ENCODE measurements at places on chromosomes 13 and 19.

GRCh38 chr19:35692010-35692409, 12.3 kb upstream of the ZBTB32 start:
- DNase-seq = no peak

GRCh38 chr19:1606138-1606651, 933 bp upstream of the UQCR11 start:
- DNase-seq = no peak

- no peak for DNase-seq
Measured at GRCh38 chr19:42114412-42114811, 17.8 kb downstream of the POU2F2 start.

- DNase-seq = no peak
Measured at GRCh38 chr13:31138515-31138914, 23.2 kb downstream of the HSPH1 start.

- DNase-seq = peak; percentile 44
Measured at GRCh38 chr13:21435687-21436151, 23.4 kb downstream of the ZDHHC20 start.

GRCh38 chr19:30047432-30047831, 105.4 kb downstream of the URI1 start:
- no peak for DNase-seq

DNA sequence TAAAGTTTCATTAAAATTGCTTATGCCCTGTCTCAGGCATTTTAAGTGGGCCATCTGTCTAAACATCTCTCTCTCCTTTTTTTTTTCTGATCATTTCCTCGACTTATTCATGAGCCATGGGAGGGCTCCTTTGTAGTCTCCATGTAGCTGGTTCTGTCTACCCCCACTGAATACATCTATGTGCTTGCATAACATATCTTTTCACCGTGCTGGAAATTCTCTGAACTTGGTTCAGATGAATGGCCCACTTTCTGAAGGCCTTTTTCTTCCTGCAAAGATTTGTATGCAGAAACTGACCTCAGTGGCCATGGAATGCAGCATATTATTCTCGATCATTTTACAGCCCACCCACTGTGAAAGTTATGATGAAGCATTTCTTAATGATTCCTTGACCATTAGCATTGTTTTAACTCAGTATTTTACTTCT, 225.3 kb downstream of the GGACT start:
- DNase-seq = no peak

DNA sequence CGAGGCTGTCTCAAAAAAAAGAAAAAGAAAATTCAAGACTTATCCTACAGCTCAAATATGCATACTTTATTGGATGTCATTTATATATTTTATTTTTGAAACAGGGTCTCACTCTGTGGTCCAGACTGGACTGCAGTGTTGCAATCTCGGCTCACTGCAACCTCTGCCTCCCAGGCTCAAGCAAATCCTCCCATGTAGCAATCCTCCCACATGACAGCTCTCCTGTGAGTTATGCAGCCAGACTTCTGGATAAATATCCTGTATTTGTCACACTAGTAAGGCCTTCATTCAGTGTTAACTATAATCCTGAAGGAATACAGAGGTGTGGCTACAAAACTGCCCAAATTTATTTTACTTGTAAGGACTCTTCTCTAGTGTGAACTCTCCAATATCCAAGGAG, 7.2 kb downstream of the ZNF552 start:
- no peak for DNase-seq

DNA sequence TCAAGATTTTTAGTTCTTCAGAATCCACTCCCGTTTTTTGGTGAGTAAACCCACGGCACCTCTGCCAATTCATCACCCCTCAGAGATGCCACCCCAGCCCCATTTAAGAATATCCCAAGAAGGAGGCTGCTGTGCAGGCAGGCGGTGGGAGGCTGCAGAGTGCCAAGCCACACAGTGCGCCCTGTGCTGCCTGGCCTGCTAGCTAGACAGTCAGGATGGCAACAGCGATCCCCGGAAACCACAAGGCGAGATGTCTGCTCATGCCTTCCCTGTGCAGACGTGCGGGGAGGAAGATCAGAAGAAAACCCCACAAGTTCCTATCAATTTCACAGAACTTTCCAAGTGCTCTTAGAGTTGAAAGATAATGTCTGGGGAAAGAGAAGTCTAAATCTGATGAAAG, 64.8 kb upstream of the GPR183 start:
- DNase-seq = peak; percentile 54

DNA sequence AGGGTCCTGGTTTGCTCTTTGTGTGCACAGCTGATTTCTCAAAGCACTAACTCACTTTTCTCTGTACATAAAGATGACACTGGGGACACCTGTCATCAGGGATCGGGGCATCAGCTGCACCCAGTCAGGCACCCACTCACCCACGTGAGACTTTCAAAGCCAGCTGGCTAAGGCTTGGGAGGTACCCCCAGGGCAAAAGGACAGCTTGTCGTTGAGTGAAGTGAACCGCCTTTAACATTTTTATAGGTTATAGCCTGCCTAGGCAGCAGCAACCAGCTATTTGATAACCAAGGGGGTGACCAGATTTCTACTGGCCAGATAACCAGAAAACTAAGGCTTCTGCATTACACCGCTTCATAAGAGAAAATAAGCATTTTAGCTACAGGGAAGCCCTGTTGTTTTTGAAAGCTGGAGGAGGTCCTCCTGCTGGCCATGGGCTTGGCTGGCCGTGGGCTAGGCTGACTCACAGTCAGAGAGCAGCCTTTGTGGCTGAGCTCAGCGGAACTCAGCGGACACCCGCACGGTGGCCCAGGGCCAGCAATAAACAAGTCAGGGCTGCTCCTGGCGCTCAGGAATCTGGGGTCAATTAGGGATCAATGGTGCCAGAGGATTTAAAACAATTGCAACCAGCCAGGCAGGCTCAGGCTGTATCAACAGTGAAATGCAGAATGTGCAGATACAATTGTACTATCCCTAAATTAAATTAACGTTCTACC, 57.1 kb downstream of the ALOX5AP start:
- no peak for DNase-seq

- DNase-seq = no peak
Measured at GRCh38 chr13:84366506-84366905, 484.2 kb upstream of the SLITRK1 start.

DNA sequence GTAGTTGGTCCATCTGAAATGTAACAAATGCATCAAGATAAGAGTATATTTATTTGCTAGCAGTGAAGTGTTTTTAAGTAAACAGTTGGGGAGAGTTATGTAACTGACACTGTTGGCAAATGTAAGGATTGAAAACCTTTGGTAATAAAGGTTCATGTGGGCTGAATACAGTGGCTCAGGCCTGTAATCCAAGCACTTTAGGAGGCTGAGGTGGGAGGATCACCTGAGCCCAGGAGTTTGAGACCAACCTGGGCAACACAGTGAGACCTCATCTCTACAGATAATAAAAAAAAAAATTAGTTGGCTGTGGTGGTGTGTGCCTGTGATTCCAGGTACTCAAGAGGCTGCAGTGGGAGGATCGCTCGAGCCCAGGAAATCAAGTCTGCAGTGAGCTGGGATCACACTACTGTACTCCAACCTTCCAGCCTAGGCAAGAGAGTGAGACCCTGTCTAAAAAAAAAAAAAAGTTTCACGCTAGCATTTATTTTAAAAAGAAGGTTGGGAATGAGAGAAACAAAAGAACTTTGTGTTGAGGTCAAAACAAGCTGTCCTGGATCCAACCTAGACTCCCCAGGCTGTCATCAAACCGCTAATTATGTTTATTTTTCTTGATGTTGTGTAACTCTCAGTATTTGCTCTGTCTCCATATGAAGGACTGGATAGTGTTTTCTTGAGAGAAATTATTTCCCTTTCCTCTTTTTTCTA, 20.7 kb downstream of the SETDB2 start:
- no peak for DNase-seq

DNA sequence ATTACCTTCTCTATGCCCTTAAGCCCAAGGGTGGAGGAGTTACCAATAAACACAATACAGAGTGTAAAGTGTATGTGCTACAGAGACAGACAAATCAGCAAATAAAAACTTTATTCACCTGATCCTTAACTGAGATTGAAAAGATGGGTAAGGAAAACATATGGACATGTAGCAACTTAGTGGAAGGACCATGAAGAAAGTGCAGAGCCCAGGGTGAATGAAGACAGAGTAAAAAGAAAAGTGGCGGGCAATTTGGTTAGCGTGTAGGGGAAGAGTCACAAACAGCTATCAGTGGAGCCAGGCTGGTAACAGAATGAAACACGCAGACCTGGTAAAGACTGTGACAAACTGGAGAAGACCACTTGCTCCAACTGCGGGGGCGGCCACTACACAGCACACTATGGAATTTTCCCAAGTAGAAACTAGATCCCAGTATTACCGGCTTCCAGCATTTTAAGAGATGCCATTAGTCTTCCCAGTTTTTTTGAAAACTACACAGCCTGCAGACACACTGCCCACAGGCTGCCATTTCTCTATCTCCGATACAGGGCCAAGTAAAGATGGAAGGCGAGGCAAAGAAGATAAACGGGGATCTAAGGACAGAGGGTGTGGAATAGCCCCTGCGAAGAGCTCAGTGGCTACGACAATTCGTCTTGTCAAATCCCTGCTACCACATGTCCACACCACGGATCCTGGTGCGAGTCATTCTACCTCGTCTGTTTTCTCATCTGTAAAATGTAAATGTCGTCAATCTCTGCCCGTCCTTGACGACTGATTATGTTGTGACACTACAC, 1.2 kb downstream of the UQCRFS1 start:
- DNase-seq = no peak

GRCh38 chr13:109130093-109130835, 500.9 kb downstream of the MYO16 start:
- DNase-seq = no peak

DNA sequence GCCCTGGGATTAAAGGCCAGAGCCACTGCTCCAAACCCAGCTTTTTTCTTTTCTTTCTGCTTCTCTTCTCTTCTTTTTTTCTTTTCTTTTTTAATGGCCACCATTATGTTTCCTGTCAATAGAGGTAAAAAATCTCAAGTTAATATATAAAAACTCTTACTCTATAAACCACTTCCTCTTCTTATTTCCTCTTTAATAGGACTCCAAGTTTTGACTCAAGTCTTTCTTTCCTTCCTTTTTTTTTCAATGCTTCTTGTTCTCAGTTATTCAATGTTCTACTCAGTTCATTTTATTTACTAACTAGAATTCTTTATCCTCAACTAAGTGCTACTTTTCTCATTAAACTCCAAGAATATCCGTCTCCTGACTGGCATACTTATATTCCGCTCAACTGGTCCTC, 27.1 kb upstream of the MYCBP2 start:
- DNase-seq = no peak

GRCh38 chr19:4987692-4988370, 18.9 kb downstream of the KDM4B start:
- no peak for DNase-seq

GRCh38 chr19:18160971-18161635, 8.1 kb downstream of the PIK3R2 start:
- peak; percentile 79 for DNase-seq

DNA sequence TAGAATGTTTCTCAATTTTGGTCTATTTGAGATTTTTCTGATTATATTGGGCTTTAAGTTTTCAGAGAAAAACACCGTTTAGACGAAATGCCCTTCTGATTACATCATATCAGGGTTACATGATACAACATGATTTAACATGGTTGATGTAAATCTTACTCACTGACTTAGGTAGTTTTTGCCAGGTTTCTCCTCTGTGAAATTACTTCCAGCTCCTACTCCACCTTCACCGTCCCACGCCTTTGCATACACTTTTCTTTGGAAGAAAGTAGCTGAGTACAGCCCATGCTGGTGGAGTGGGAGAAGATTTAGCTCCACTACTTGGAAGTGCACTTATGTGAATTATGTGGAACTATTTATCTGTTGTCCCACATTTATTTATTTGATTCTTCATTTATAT, 433.2 kb upstream of the KLHL1 start:
- no peak for DNase-seq

DNA sequence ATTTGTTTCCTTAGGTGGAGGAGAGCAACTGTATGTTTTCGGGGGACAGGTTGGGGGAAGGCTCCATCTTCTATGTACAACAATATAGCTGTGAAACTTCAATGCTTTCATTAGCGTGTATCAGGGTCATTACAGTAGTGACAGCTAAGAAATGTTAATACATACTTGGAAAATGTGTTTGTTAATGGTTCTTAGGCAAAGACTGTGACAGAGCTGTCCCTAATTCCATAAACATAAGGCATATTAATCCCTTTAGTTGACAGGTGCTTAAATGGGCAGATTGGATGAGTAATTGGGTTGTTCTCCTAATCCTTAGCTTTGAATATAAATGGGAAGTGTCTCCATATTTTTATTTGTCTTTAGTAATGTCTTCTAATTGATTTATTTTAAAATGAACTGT, 313.7 kb downstream of the HS6ST3 start:
- no peak for DNase-seq

GRCh38 chr19:51172223-51172622, 30.1 kb downstream of the SIGLEC7 start:
- no peak for DNase-seq

- DNase-seq = no peak
Measured at GRCh38 chr13:101210774-101211173, 205.5 kb downstream of the NALCN start.

- no peak for DNase-seq
Measured at GRCh38 chr13:25673711-25674110, 301.9 kb downstream of the ATP8A2 start.

DNA sequence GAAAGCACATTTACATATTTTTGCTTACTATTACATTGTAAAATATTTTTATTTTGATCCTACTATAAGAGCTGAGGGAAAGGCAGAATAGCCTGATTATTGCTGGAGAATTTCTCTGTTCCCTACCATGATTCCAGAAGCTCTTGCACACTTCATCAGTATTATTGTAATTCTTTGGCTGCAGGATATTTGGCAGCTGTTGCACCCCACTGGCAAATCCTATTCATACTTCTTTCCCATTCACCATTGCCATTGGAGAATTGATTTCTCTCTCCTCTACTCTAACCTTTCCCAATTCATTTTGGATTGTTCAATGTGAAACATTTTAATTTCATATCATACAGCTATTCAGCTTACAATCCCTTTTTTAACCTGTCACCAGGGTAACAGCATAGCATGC, 238.0 kb downstream of the GGACT start:
- no peak for DNase-seq

GRCh38 chr13:46143184-46143701, 38.4 kb upstream of the CPB2 start:
- DNase-seq = no peak

- DNase-seq = no peak
Measured at GRCh38 chr19:8835446-8835845, 3.3 kb downstream of the MBD3L1 start.

GRCh38 chr13:112107289-112107688, 40.3 kb downstream of the SOX1 start:
- no peak for DNase-seq

GRCh38 chr13:25633093-25633492, 261.3 kb downstream of the ATP8A2 start:
- no peak for DNase-seq

Measured in activated naive CD4-positive, alpha-beta T cell treated with Interleukin-2 at 50 U/mL for 16 hours (primary cell).